ENCODE measurements at places on chromosomes 6 and 20.
A peak's percentile ranks its signal among the peaks of the same experiment; 100 is the strongest.

DNA sequence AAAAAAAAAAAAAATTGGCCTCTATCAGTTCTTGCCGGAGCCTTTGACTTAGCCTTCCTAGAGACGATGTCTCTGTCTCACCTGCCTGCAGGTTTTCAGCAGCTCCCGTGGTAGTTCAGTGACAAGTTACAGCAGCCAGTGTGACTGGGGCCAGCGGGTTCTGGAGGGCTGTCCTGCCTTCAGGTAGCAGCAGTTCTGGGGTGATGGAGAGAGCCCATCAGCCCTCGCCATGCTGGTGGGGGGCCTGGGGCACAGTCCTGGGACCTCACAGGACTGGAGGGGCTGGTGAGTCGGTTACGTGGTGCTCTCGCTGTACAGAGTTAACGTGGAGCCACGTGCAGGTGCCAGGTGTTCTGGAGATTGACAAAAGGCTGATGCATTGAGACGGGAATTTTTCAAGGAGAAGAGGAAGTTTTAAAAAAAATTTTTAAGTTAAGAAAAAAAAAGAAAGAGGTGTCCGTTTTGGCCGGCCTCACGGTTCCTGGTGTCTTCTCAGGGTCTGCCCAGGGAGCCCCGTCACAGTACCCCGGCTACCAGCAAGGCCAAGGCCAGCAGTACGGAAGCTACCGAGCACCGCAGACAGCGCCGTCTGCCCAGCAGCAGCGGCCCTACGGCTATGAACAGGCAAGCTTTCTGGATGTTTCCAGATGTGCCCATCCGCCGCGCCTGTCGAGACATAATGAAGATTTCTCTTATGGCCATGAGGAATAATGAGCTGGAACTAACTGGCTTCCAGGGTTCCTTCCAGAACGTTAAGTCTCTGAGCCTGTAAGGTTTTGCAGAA is 8.6 kb upstream of the MTG2 start:
- DNase-seq, result no peak

DNA sequence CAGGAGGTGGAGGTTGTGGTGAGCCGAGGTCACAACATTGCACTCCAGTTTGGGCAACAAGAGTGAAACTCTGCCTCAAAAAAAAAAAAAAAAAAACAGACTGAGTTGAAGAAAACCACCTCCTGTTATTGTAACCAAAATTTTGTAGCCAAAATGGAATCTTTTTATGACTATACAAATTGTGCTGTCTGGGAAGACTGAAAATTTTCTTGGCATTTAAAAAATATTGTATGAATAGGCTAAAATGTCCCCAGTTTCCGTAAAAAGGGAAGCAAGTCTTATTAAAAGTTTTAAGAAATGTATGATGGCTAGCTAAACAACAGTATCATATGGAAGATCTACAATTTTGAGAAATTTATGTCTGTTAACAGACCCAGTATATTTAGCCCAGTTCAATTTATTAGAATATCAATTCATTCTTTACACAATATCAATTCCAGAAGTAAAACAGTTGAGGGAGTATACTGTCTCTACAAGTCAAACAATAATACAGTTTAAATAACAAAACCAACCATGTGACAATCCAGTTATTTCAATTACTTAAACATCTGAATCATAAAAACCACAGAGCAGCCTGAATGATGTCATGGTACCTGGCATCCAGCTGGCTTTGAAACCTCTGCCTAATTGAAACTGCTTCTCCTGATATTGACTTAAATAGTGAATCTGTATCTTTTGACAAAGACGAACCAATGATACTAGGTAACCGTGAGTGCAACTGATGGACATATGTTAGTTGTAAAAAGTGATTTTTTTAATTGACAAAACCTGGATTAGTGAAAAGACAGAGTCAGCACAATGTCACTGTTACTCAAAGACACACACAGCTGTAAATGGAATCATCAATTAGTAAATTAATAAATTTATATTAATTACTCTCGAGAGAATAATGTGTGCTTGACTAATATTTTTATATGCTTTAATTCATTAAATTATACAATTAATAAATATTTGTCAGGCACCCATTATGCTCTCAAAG is 166.6 kb upstream of the MARCKS start:
- no peak for DNase-seq

- DNase-seq, result no peak
Measured at GRCh38 chr20:40056171-40056570, 632.9 kb downstream of the MAFB start.

DNA sequence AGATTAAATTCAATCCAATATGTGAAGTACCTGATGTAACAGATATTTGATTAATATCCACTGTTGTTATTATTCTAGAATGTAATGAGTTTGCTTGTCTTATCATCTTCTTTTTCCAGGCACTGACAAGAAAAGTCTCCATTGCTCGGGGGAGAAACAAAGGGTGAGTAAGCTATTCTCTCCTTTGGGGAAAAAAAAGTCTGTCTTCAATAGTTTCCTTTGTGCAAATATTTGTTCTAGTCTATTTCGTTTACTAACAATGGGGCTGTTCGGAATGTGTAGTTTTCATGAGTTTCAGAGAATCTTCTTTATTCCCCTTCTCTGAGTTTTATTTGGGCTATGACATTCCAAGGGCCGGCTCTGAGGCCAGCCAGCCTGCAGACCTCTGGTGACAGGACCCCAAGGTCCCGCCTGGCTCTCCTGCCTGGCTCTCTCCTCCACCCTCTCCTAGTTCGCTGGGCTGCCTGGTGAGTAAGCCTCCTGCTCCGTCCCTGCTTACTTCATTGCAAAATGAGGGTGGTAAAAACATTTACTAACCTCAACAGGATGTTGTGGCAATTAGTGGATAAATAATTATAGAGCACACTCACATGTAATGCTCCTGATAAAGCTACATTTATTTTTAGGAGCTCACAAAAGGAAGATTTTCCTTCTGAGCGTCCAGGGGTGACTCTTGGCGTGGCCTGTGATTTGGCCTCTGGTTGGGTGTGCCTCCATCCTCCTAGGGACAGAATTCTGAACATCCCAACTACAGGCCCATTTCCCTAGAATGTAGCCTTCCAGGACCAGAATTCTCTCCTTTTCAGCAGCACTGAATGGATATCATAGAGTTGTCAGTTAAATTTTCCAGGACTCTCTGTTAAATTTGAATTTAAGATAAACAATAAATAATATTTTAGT is 43.1 kb upstream of the SNX9 start:
- DNase-seq, result no peak

DNA sequence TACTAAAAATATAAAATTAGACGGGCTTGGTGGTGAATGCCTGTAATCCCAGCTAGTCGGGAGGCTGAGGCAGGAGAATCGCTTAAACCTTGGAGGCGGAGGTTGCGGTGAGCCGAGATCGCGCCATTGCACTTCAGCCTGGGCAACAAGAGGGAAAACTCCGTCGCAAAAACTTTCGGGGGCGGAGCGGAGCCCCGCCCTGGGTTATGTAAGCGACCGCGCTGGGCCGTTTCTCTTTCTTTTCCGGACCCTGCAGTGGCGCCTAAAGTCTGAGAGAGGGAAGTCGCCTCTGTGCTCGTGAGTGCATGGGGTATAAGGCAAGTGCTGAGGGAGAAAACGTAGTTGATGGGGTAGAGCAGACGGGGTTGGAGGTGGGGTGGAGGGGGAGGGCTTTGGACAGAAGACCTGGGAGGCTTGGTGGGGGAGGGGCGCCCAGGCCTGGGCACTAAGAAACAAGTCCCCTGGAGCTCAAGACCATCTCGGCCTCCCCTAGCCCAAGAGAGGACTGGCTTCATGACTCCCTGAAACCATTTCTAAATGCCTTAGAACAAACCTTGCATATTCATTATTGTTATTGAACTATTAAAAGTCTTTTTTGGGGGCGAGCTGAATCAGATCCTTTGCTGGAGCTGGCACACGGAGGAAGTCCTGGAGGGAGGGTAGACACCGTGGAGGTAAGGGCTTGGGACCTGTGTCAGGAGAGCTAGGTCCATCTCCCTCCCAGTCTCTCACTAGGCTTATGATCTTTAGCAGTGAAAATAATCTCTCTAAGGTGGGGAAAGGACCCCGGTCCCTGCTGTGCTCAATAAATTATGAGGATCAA is 2.7 kb upstream of the MICA start:
- peak; percentile 65 for DNase-seq

- DNase-seq, result no peak
Measured at GRCh38 chr6:39420300-39421265, 98.1 kb upstream of the KCNK16 start.

GRCh38 chr6:157013649-157014304 is 236.6 kb downstream of the ARID1B start:
- DNase-seq, result no peak

DNA sequence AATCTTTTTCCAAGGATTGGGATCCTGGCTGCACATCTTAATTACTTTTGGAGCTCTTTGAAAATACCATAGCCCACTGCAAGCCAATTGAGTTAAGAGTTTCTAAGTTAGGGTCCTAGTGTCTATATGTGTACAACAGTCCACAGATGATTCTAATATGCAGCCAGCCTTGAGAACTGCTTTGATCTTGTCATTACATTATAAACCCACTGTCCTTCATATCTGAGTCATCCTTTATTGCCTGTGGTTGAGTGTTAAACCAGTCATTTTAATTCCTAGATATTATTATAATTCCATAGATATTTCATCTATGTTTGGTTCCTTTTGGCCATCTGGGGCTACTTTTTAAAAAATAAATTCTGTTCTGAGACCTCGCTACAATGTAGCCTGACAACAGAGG is 24.1 kb downstream of the MCM8 start:
- DNase-seq, result no peak

DNA sequence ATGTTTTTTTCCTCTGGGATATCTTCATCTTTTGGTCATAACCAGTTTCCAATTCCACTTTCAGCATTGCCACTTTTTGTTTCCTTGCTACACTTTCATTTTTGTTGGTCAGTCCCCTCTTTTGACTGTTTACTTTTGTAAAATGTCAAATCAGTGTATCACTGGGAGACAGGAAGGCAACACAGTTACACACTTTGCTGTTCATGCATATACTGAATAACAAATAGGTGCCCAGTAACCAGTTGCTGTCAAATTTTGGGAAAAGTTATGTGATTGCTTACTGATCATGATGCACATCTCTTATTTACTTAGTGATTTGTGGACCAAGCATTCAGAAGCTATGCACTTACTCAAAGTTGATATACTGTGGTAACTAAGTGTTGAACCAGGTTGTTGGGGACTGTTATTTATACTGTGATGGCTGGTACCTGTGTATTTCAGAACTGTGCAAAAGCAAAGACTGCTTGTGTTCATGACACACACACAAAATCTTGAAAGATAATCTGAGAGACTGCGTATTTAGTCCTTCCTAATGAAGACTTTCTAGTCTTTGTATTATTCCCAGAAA is 41.0 kb downstream of the ZNF292 start:
- no peak for DNase-seq
